ENCODE measurements at places on chromosomes 1 and 21. TPM values are rescaled to one million over a fixed set of nuclear protein-coding genes. Genes with fewer than 3 reads are reported as not detected.

Gene CATSPERE
- total RNA-seq = not detected

Gene C1orf141
- not detected for total RNA-seq

- peak; percentile 82 for DNase-seq
These were observed 61.2 kb downstream of the AK4 start for GRCh38 chr1:65209005-65209885.

DNA sequence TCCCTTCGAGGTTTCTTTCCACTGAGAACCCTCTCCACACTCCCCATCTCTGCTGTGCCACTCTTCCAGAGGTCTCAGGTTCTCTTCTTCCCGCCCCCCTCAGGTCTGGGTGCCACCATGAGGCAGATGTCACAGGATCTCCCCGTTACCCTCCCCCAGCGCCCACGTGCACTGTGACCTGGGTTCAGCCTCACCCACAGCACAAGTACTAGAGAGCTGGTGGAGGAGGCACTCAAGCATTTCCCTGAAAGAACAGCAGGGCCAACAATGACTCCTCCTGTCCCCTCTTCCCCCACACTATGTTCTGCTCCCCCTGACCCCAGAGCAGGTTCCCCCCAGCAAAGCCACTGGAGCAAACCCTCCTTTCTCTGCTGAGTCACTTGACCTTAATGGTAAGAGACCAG, 14.3 kb downstream of the PLEKHA6 start:
- no peak for DNase-seq

- DNase-seq = no peak
These were observed 288.4 kb upstream of the PRMT6 start for GRCh38 chr1:106768077-106768476.

GRCh38 chr1:157115851-157116736, 16.5 kb upstream of the ETV3L start:
- peak; percentile 56 for DNase-seq

Data from G401 (cell line).